ENCODE measurements at places on chromosomes 5 and 9. TPM values are rescaled to one million over a fixed set of nuclear protein-coding genes. Genes with fewer than 3 reads are reported as not detected.

ADAMTSL2 gene
- 6.9 TPM for total RNA-seq

ORM1 gene
- 5.2 TPM for total RNA-seq

AGXT2 gene
- total RNA-seq: not detected

RGMB gene
- 30.1 TPM for total RNA-seq

NPR2 gene
- 15.0 TPM for total RNA-seq

TNFSF15 gene
- total RNA-seq: 0.69 TPM

KIF4B gene
- total RNA-seq: 0.20 TPM

CARD6 gene
- total RNA-seq: 6.8 TPM

IL13 gene
- not detected for total RNA-seq

BTNL8 gene
- 0.11 TPM for total RNA-seq

APBB3 gene
- total RNA-seq: 32.3 TPM

DND1 gene
- total RNA-seq: 0.40 TPM

STPG3 gene
- not detected for total RNA-seq

BRINP1 gene
- total RNA-seq: 83.5 TPM

NRG2 gene
- total RNA-seq: 4.6 TPM

CDC23 gene
- total RNA-seq: 40.0 TPM

TJP2 gene
- 94.3 TPM for total RNA-seq

SLCO4C1 gene
- 0.39 TPM for total RNA-seq

SOWAHA gene
- 4.1 TPM for total RNA-seq

GABRA1 gene
- total RNA-seq: 5.5 TPM

GMCL2 gene
- total RNA-seq: not detected

CCL28 gene
- 2.6 TPM for total RNA-seq

RAD23B gene
- total RNA-seq: 69.8 TPM

SHISAL2B gene
- total RNA-seq: 0.30 TPM

PCDHB15 gene
- total RNA-seq: 10.4 TPM

AFAP1L1 gene
- total RNA-seq: 11.2 TPM
